ENCODE measurements at places on chromosomes 5 and 9. TPM values are rescaled to one million over a fixed set of nuclear protein-coding genes. Genes with fewer than 3 reads are reported as not detected.

Gene BAG1
- 101 TPM for total RNA-seq

Gene DIRAS2
- total RNA-seq = not detected

Gene MELK
- 21.1 TPM for total RNA-seq

Gene NXNL2
- not detected for total RNA-seq

Gene STPG3
- not detected for total RNA-seq

Gene CANX
- 270 TPM for total RNA-seq

- no peak for DNase-seq
Measured at GRCh38 chr5:74355041-74355824, 285.3 kb downstream of the ENC1 start.

DNA sequence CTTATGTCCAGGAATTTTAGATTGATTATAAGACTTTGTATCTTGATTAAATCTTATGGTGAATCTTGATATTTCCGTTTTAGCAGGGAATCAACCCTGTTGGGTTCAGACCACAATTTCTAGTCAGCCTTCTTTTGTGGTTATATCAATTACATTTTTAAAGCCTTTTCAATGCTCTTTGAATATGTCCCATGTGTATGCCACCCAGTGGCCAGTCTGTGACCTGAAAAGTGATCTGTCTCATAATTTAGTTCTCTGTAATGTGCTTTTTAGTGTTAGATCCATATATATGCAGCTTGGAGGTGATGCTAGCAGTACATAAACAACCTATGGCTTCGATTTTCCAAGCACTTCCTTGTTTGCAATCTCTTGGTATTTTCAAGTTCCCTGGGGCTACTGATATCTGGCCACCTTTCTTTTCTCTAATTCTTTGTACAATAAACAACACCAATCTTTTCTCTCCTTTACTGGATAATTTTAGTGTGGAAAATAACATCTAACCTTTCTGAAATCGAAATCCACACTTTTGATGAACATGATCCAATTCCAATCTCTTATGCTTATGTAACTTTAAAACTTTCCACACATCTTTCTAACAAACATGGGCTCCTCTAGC lies 28.8 kb downstream of the PDE8B start:
- DNase-seq = no peak

GRCh38 chr5:154312576-154312975 lies 122.0 kb downstream of the GALNT10 start:
- no peak for DNase-seq

DNA sequence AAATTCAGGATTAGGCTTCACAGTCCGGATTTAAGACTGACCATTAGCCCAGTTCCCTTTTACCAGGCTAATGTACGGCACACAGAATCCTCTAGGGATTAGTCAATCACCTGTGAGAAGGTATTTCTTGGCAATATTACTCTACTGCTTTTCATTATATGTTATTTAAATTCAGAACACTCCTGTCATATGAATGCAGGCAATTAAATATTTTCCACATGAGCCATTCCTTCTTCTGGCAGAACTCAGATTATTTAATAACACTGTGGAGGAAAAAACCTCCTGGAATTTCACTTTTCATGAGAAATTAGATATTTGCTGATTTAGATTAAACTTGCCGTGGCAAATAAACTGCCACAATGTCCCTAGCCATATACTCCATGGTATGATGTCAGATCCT lies 1357.5 kb upstream of the C9orf72 start:
- no peak for DNase-seq

DNA sequence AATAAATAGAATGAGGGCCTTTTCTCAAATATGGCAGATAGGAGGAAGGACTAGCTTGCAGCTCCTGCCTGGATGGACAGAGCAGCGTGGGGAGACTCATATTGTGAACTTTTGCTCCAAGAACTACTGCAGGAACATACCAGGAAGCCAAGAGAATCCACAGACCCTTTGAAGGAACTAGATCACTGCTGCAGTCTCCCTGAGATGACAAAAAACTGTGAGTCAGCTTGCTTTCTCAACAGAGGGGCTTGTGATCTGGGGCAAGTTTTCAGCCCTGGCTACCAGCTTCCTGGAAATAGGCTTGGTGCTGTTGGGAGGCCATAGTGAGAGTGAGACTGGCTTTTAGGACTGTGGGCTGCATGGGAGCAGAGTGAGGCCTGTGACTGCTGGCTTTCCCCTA lies 170.6 kb upstream of the TRIM32 start:
- DNase-seq = no peak

DNA sequence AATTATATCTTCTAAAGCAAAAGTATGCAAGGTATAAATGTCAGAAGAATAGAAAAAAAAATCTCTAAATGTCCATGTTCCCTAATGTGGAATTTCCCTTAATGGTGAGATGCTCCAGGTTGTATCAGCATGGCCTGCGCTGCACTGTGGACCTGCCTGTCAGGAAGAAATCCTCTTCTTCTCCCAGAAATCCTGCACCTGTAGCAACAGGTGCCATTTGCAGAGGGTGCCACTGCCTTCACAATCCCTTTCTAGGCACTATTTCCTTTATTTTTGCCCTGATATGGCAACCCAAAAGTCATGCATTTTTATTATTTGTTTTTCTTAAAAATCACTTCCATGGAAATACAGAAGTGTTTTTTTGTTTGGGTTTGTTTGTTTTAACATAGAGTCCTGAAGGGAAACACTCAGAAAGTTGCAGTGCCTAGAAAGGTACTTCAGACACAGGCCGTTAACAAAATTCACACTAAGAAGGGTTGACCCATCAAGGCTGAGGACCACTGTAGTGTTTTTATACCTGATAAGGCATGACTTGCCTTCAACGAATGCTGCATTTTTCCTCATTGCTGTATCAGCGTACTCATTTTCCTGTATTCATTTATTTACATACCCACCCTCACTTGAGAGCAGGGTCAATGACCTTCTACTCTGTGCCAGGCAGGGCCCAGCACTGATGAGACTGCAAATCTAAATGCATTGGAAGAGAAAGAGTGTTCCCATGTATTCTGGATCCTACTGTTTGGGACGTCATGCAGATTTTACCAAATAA lies 177.8 kb downstream of the SNX18 start:
- DNase-seq = no peak

- DNase-seq = no peak
Measured at GRCh38 chr5:149389552-149390495, 10.7 kb upstream of the IL17B start.

DNA sequence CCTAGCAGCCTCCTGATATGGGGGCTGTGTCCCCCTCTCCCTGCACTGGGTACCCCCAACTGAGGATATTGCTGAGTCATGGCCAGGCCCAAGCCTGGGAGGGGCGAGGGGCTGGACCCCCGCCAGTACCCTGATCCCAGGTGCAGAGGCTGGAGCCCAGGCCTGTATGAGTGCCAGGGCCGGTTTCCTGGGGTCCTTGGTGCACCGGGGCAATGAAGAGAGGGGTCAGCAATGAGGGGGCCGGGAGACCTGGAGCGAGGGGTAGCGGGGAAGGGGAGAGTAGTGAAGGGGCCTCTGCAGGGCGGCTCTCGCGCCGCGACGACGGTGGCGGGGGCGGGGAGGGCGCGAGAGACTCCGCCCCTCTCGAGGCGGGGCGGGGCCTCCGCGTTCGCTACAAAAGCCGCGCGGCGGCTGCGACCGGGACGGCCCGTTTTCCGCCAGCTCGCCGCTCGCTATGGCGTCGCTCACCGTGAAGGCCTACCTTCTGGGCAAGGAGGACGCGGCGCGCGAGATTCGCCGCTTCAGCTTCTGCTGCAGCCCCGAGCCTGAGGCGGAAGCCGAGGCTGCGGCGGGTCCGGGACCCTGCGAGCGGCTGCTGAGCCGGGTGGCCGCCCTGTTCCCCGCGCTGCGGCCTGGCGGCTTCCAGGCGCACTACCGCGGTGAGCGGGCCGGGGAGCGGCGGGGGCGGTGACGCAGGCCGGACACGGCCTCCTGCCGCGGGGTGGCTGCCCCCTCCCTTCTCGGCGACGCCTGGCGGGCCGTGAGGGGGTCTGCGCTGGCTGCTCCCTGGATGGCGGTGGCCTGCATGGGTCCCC lies at the start of gene SQSTM1:
Gene SQSTM1, plus strand, starts transcription at position 423 of the 815 bp plus-strand sequence. Its CDS starts 32 bp downstream, at position 455.
- no peak for DNase-seq

DNA sequence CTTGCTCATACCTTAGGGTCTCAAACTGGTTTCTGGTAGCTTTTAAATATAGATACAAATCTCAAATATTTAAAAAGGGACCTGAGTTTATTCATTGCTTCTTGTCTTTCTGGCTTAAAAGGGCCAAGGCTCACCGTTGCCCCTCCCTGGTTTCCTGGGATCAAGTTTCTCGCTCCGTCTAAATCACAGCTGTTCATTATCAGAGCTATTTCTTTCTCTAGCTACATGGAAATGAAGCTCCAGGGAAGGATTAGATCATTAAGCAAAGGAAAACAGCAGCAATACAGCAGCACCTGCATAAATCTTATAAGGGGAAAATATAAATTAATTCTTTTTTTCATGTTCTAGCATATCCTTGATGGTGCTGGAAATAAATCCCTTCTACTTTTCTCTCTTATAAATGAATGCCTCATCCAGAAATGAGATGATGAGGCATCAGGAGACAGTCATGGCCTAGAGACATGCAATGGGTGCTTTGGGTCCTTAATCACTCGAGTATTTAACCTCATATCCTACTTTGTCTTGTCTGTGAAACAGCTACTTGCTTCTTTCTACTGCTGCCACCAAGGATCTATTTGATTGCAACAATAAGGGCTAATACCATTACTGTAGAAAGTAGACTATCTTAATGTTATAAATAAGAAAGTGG lies 320.1 kb downstream of the TRPM3 start:
- DNase-seq = no peak

DNA sequence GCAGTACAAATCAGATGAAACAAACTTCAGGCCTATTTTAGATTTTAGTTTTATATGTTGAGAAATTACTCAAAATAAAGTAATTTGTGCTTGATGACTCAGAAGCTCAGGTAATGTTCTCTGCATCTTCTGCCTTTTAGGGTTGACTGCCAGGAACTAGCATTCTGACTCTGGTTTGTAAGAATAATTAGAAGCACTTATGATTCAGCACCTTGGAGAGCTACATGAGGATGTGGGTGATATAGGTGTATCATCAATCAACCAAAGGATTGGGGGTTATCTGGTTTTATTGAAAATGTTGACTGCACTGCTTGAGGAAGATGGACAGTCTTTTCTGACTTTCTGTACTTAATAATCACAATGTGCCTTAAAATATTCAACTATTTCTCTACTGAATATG lies 118.7 kb upstream of the SGCD start:
- no peak for DNase-seq

DNA sequence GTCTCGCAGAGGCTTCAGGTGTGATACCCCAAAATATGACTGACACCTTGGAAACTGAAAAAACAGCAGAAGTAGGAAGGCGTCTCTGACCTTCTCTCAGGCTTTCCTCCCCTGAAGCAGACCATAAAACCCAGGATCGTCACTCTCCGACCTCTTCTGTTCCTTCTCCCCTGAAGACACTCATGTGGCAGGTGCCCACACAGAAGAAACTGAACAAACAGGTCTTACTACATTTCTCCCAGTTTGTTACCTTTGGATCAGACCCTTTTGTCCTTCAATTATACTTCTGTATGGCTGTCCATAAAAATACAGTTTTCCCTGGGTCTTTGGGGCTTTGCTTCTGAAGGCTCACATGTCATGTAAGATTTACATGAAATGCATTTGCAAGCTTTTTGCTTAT lies 10.3 kb upstream of the PRUNE2 start:
- no peak for DNase-seq

GRCh38 chr9:89878687-89879086 lies 273.9 kb downstream of the GADD45G start:
- DNase-seq = no peak

- no peak for DNase-seq
Measured at GRCh38 chr9:95124582-95125367, 192.7 kb downstream of the FANCC start.

DNA sequence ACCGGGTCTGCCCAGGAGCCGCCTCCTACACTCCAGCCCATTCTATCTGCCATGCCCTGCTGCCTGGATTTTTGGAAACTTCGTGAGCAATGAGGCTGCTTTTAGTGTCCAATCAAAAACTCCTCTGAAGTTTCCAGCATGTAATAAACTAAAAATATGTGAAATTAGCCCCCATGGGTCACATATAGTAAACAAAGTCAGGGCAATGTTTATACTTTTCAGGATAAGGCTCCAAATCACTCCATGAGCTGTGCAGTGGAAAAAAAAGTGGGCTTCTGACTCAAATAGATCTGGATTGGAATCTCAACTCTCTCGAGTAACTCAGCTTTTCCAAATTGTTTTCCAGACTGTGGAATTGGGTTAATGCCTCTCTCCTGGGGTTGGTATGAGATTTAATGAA lies 68.2 kb downstream of the PIK3R1 start:
- DNase-seq = no peak

All from esophagus squamous epithelium (tissue), 5 donors.